Hematopoietic multipotent progenitor cell treated with erythropoietin and hydrocortisone succinate and interleukin-3 and kit ligand, for 8 days (in vitro differentiated cells): ENCODE measurements at places on chromosomes 4 and X.

- no peak for DNase-seq
These were observed 119.3 kb upstream of the STS start for GRCh38 chrX:7028246-7028645.

GRCh38 chr4:145130788-145131399, 32.8 kb downstream of the ABCE1 start:
- no peak for DNase-seq

DNA sequence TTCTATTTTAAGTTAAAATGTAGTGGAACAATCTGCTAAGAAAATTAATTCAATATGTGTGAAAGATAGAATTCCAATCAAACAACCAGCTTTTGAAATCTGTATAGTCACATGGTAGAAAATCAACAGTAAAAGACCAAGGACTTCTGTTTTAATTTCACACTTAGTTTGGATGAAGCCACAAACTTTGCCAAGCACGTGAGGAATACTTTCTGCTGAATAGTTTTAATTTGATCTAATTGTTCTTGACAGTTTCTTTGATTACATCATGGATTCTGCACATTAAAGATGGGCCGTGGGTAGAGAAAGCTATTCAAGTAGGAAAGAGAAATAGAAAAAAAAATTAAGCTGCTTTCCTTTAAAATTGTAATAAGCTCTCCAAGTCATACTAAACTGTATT, 137.9 kb upstream of the FAM241A start:
- DNase-seq, result no peak

- DNase-seq, result peak; percentile 90
These were observed 7.6 kb upstream of the HSD17B10 start for GRCh38 chrX:53441531-53442321.

DNA sequence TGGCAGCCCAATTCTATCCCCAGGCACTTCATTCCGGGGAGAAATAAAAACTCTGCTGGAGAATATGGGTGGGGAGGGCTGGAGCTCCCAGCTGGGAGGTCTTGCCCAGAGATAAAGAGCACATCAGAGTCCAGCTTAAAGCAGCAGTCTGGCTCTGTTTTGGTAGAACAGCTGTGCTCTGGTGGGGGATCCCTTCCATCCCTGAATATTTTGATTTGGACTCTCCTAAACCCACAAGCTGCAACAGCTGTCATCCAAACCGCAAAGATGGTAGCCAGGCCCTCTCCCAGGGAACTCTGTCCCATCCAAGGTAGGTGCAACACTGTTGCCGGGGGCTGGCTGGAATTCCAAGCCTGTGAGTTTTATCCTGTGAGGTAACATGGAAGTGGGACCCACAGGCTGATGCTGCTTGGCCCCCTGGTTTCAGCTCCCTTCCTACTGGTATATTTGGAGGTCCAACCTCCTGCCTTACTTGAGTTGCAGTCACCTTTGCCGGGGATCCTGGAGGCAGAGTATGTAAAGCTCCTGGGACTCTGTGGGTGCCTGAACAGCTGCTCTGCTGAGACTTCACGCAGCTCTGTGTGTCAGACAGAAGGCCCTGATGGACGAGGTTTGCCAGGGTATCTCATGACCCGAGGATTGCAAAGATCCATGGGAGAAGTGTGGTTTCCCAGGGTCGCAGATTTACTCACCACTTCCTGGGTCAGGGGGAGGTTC, 203.5 kb upstream of the ITM2A start:
- no peak for DNase-seq

DNA sequence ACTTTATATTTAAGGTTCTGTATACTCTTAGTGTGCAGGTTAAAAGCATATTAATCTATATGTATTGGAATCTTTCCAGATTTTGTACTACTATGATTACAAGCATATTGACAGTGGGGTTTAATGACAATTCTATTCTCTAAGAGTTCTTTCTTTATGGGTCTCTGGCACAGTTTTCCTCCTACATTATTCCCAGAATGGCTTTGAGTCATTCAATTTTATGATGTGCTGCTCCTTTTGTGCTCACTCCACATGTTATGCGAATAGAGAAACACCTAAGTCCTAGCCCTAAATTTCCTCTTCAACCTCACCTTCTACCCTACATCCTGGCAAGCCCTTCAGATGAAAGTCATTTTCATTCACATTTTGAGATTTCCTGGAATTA, 209.9 kb upstream of the DIAPH2 start:
- DNase-seq, result no peak

DNA sequence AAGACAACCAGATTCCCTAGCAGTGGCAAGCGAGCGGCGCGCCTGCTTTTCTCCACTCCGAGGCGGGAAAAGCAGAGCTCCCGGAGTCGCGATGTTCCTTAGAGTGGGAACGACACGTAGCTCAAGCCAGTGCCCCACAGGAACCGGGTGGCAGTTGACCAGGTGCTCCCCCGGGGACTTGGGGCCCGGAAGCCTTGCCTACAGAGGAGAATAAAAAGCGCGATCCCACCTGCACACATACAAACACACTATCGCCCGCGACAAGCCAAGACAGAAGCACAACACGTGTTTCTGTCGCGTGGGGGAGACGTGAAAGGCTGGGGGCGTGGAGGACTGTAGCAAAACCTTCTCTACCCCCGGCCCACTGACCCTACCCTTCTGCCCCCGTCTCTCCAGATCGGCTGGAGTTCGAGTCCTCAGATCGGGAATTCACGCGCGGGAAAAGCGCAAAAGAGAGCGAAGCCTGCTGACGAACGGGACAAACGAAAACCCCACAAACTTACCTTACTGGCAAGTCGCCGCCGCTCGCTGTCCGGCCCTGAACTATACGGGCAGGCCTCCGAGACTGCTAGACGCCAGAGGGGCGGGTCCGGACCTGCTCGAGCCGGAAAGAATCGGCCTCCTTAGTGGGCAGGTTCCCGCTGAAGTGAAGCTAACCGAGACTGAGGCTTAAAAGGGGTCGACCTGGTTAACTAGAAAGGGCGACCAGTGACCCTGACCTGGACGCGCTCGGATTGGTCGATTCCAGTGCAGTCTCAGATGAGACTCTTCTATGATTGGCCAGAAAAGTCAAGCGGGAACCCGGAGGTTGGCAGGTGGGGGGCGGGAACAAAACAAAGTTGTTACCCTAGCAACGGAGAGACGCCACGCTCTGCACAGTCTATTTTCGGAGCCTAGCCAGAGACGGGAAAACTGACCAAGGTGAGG, at the start of the genes DNAAF6 and NUP62CL:
Gene DNAAF6, plus strand, starts transcription at position 842 of the 927 bp plus-strand sequence. CDS start 6,265 bp downstream, outside the sequence.
Gene NUP62CL, minus strand, starts transcription at position 664 of the 927 bp plus-strand sequence. CDS start 31,287 bp downstream, outside the sequence.
- DNase-seq, result peak; percentile 92

GRCh38 chr4:4341861-4342650, 44.8 kb upstream of the NSG1 start:
- no peak for DNase-seq

DNA sequence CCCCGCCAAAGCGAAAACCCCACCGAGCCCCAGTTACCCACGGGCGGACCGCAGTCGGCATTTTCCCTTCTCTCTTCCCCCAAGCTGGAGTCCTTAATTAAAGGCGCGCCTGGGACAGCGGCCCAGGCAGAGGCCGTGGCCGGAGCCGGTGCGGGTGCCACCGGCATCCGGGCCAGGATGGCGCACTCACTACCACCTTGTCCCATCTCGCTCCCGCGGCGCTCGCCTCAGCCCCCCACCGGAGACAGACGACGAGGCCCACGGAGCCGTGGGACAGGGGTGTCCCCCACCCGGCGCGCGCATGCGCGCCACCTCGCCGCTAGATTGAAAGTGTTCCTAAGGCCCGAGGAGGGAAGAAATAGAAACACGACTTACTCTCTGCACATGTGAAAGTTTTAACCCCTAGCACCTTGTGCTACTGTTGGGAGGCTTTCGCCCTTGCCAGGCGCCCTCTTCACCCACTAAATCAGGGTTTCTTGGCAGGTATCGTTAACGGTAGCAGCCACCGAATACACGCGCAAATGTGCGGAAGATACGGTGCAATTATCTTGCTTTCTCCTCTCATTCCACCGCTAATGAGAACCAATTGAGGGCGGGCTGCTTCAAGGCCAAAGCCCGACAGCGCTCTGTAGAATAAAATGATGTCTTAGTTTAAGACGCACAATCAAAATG, 64.3 kb upstream of the CCDC160 start:
- peak; percentile 19 for DNase-seq

DNA sequence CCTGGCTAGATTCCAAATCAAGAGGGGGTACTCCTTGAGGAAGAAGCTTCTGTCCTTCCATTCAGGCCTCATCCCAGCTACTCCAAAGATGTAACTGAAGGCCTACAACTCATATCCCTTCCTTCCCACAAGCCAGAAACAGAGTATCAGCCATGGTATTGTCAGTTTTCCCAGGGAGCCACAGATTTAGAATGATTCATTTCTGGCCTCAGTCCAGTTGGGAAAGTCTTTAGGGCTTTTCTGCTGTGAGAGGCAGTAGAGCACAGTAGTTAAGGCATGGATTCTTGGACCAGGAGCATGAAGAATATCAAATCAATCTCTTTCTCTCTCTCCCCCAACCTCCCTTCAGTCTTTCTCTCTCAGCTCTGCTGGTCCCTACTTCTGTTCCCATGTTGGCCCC, 505.0 kb downstream of the BCOR start:
- no peak for DNase-seq

DNA sequence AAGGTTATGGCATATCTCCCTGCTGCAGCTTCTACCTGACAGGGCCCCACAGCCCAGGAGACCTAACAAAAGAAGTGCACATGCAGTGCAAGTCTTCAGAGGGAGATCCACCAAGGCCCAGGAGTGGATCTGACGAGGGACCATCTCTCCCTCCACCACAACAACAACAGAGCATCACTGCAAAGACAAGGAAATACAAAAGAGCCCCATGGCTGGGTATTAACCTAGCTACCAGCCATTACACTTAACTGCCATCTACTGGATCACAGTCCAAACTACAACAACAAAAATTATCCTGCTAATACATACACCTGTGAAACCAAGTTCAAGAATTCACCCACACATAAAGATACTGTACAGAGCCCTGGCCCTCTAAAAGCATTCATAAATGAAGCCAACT, 280.2 kb upstream of the SLC7A11 start:
- peak; percentile 20 for DNase-seq

GRCh38 chr4:75634281-75634680, 4.0 kb upstream of the CDKL2 start:
- no peak for DNase-seq

DNA sequence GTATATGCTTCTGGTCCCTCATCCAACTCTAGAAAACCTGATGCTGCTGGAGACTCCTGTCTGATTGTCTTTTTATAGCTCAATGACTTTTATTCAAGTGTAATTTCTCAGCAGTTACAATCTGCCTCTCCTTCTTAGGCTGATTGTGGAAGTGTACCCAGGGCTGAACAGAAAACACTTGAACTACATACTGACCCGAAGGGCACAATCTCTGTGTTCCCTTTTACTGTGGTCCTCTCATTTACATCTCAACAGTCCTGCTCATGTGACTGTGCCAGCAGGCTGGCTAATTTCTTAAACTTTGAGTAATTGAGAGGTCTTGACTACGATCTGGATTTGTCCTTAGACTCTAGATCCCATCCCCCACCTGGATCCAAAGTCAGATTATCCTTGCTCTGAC, 863.4 kb downstream of the PDHA2 start:
- no peak for DNase-seq

GRCh38 chr4:4631150-4631549, 89.3 kb upstream of the STX18 start:
- DNase-seq, result no peak

DNA sequence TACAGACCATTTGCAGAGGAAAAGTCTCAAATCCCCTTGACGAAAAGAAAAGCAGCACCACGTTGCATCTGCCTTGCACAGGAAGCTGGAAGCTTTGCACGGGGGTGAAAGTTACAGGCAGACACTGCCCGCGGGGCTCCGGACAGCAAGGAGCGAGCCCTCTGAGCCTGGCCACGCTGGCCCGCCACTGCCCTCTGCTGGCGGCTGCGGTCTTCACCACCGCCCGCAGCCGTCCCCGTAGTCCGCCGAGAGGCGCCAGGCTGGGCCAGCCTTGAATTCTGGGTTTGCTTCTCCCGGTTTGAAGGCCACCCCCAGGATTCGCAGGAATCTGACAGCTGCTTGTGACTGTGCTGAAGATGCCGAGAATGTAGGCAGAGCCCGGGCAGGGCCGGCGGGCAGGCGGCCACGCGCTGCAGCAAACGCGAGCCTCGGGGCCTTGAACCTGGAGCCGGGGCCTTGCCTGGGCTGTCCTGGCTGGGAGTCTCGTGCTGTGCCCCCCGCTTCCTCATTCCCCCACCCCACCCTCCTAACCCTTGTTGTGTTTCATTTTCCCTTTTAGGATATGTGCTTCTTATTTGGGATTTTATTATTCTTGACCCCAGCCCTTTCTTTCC, 49.2 kb downstream of the ENPP6 start:
- DNase-seq, result peak; percentile 41

GRCh38 chr4:54954656-54955388, 170.6 kb downstream of the KDR start:
- DNase-seq, result no peak

DNA sequence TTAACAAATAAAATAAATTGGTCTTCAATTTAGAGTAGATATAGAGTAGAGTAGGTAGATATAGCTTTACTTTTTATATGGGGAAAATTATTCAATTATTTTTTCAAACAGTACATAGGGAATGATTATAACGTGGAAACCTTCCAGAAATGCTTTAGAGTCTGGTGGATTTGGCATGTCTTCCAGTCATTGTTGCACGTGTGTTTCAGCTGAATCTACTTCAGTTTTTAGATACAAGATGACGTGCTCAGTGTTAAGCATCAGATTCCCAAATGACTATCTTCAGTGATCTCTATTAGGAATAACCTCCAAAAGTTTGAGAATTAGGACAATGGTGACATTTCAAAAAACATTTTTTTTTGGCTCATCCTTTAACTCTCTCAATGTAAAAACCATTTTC, 616.9 kb downstream of the ANKRD50 start:
- DNase-seq, result no peak

DNA sequence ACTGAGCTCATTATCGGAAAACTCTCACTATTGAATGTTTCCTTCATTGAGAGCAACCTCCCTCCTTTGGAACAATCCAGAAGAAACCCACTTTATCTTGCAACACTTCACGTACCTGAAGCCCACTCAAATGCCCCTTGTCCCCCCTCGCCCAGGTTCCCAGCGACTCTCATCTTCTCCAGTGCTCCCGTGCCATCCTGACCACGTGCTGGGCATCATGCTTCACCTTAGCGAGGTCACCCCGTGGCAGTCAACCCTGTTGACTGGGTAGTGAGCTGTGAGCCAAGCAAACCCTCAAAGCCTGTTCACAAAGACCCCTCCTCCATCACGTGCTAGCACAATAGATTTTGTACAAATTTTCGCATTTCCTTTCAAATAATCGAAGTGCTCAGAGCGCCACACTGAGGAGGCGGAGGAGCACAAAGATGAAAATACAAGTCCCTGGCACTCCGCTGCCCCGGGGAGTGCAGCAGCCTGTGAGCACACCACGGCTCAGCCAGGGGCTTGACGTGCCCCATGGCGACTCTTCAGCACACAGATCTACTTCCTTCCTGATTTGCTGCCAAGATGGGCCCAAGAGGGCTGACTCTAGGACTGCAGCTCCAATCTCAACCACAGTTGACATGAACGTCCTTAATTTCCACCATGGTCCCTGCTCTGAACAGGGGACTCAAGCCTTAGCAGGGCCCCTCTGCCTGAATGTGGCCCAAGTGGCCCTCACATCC, 15.6 kb downstream of the PDZD4 start:
- no peak for DNase-seq

- peak; percentile 27 for DNase-seq
These were observed 133.7 kb downstream of the AMELX start for GRCh38 chrX:11426712-11427452.
